ENCODE measurements at places on chromosomes 1 and 21. TPM values are rescaled to one million over a fixed set of nuclear protein-coding genes. Genes with fewer than 3 reads are reported as not detected.

DNA sequence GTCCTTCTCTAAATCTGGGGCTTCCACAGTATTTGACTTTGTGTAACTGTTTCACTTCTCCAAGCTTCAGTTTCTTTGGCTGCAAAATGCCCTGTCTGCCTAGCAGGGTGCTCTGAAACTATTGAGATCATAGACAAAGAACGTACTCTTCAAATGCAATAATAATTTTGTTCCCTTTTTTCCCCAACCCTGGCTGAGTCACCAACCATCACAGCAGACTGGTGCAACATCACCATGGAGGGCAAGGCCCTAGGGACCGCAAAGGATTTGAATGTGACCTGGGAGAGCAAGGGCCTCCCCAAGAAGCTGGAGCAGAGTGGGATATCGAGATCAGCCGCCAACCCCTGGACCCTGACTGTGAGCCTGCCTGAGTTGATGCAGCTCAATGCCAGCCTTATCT lies 115.0 kb downstream of the FCRL5 start:
- H3K4me3 ChIP-seq, result no peak overlapping the region
- no peaks in the 10 kb centered on the region for H3K4me1 ChIP-seq
- H3K36me3 ChIP-seq, result no peaks in the 10 kb centered on the region
- H3K27ac ChIP-seq, result no peak overlapping the region
- H3K27me3 ChIP-seq, result peaks cover 3% of the 10 kb centered on the region

DNA sequence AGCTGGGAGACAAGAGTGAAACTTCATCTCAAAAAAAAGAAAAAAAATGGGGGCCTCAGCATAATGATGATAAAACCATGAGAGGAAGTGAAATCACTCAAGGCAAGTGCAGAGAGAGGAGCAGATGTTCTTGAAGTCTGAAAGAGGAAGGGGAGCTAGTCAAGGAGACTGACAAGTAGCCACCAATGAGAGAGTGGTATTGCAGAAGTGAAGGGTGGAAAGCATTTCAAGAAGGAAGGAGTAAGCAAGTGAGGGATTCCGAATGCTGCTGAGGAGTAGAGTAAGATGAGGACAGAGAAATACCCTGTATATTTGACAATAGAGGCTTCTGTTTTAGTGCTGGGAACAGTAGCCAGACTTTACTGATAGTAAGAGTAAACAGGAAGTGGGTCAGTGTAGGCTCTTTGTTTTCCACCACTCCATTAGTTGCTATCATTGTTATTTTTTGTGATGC lies 2.9 kb downstream of the TATDN3 start:
- H3K4me3 ChIP-seq, result no peak overlapping the region
- peaks cover 34% of the 10 kb centered on the region for H3K4me1 ChIP-seq
- DNase-seq, result no peak

- no peak for DNase-seq
- no peaks in the 10 kb centered on the region for H3K27me3 ChIP-seq
- H3K4me1 ChIP-seq, result peaks cover 6% of the 10 kb centered on the region
- H3K27ac ChIP-seq, result no peak overlapping the region
- no peak overlapping the region for H3K4me3 ChIP-seq
Observed at GRCh38 chr1:93164816-93165215, 15.4 kb downstream of the TMED5 start.

- peak within 1 kb of the TSS; percentile 91 for H3K4me3 ChIP-seq
- H3K36me3 ChIP-seq, result no peaks in the 10 kb centered on the region
- peak; percentile 58 for DNase-seq
- peaks cover 24% of the 10 kb centered on the region for H3K4me1 ChIP-seq
Observed at GRCh38 chr1:220748089-220748934, at the start of gene MTARC2. MTARC2 (plus strand) TSS chr1:220748322; CDS start chr1:220748532, 210 bp downstream.

DNA sequence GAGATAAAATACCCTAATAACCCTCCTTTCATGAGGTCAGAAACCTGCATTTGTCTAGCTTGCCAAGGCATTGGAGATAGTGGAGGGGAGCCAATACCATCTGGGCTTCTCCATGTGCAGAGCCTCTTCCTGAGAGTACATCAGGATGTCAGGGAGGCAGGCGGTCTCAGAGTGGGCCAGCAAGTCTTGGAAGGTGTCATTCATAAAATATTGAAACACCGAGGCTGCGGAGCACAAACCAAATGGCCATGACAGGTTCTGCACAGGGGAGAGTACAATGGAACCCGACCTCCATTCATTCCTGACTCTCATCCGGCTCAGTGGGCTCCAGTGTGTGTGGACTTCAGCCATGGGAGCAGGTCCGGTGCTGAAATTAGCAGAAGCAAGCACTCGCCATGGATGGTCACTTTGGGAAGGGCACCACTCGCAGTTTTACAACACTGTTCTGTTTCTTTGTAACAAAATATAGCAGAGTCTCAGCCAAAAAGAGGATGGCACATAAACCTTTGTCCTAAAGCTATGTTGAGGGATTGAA lies 446.6 kb downstream of the SIPA1L2 start:
- H3K27ac ChIP-seq, result no peak overlapping the region
- no peaks in the 10 kb centered on the region for H3K4me1 ChIP-seq
- no peak overlapping the region for H3K4me3 ChIP-seq
- peaks cover 5% of the 10 kb centered on the region for H3K27me3 ChIP-seq
- no peak for DNase-seq

HSPG2 gene
- total RNA-seq, result 294 TPM

DNA sequence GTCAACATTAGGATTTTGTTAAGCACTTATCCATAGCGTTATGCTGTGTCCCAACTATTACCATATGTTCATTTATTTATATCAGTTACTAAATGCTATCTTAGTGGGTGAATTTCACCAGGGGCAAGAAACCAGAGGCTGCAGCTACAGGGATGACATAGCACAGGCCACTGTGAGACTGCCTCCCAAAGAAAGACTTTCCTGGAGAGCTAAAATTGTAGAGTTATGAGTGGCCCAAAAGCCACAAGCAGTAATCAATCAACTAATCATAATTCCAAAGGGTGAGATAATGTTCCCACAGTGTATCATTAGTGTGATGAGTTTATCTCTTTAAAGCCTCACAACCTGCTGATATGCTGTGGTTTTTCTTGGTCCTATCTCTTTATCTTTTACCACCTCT lies 3.8 kb upstream of the TGFB2 start:
- H3K4me3 ChIP-seq, result no peak overlapping the region
- H3K27ac ChIP-seq, result no peak overlapping the region
- no peaks in the 10 kb centered on the region for H3K27me3 ChIP-seq
- H3K36me3 ChIP-seq, result no peaks in the 10 kb centered on the region
- no peak for DNase-seq

- no peaks in the 10 kb centered on the region for H3K36me3 ChIP-seq
- H3K4me3 ChIP-seq, result no peak overlapping the region
- no peak overlapping the region for H3K27ac ChIP-seq
- no peaks in the 10 kb centered on the region for H3K27me3 ChIP-seq
Observed at GRCh38 chr1:10208537-10208936, 1.8 kb upstream of the KIF1B start.

GRCh38 chr1:182602935-182603645 lies 1.1 kb downstream of the RGS16 start:
- peak overlapping the region; percentile 84 for H3K4me3 ChIP-seq
- peaks cover 35% of the 10 kb centered on the region for H3K4me1 ChIP-seq
- DNase-seq, result no peak
- no peaks in the 10 kb centered on the region for H3K27me3 ChIP-seq

DNA sequence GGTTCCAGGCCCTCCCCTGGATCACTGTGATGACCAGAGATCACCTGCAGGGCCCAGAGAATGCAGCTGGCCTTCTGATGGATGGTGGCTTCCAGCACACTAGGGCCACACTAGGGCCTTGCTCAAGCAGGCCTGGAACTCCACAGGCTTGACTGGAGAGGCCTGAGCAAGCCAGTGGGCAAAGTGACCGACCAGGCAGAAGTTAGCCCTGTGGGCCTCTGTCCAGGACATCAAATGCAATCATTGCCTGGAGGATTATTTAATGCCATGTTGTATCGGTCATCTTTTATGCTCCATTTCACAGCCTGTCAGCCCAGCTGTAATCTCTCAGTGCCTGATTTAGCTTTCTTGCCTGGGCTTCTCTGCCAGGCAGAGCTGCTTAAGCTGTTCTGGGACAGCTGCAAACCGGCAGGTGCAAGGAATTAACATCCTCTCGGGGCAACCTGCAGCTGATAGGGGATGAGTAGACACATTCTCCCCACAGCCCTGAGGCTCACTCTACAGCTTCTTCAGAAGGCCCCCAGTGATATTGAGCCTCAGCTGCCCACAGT lies 17.7 kb downstream of the NENF start:
- peaks cover 2% of the 10 kb centered on the region for H3K27me3 ChIP-seq
- H3K4me1 ChIP-seq, result peaks cover 11% of the 10 kb centered on the region
- peak; percentile 11 for DNase-seq
- no peak overlapping the region for H3K27ac ChIP-seq
- H3K4me3 ChIP-seq, result no peak overlapping the region
- no peaks in the 10 kb centered on the region for H3K36me3 ChIP-seq

- peaks cover 41% of the 10 kb centered on the region for H3K4me1 ChIP-seq
- H3K36me3 ChIP-seq, result peaks cover 30% of the 10 kb centered on the region
- no peak overlapping the region for H3K27ac ChIP-seq
- no peaks in the 10 kb centered on the region for H3K27me3 ChIP-seq
- no peak for DNase-seq
Observed at GRCh38 chr1:44637702-44638411, 36.4 kb downstream of the TMEM53 start.

CD1E gene
- total RNA-seq, result not detected

GRCh38 chr21:30193201-30193600 lies 22.7 kb downstream of the CLDN8 start:
- no peak overlapping the region for H3K27ac ChIP-seq
- H3K4me3 ChIP-seq, result no peak overlapping the region
- no peaks in the 10 kb centered on the region for H3K4me1 ChIP-seq

GRCh38 chr1:28439320-28439719 lies 66.5 kb upstream of the RCC1 start:
- H3K36me3 ChIP-seq, result peaks cover 9% of the 10 kb centered on the region
- DNase-seq, result no peak
- no peaks in the 10 kb centered on the region for H3K27me3 ChIP-seq
- H3K4me3 ChIP-seq, result peak overlapping the region; percentile 34

TDRD10 gene
- not detected for total RNA-seq

GRCh38 chr1:234624724-234625117 lies 14.7 kb upstream of the IRF2BP2 start:
- H3K27ac ChIP-seq, result peak overlapping the region; percentile 17
- no peak for DNase-seq
- no peak overlapping the region for H3K4me3 ChIP-seq
- no peaks in the 10 kb centered on the region for H3K27me3 ChIP-seq
- H3K36me3 ChIP-seq, result peaks cover 9% of the 10 kb centered on the region
- H3K4me1 ChIP-seq, result peaks cover 70% of the 10 kb centered on the region

- H3K4me1 ChIP-seq, result peaks cover 44% of the 10 kb centered on the region
- H3K4me3 ChIP-seq, result no peak overlapping the region
- no peaks in the 10 kb centered on the region for H3K27me3 ChIP-seq
- H3K36me3 ChIP-seq, result no peaks in the 10 kb centered on the region
Observed at GRCh38 chr1:59593798-59594790, 220.7 kb upstream of the HOOK1 start.

FCRL6 gene
- not detected for total RNA-seq

GRCh38 chr1:178543290-178543607 lies 30.3 kb downstream of the TEX35 start:
- DNase-seq, result no peak
- H3K36me3 ChIP-seq, result peaks cover 32% of the 10 kb centered on the region
- peak overlapping the region; percentile 94 for H3K4me3 ChIP-seq
- peaks cover 71% of the 10 kb centered on the region for H3K4me1 ChIP-seq
- no peaks in the 10 kb centered on the region for H3K27me3 ChIP-seq

Data from HFFc6 (cell line).